ENCODE measurements at places on chromosomes 4 and X.
A peak's percentile ranks its signal among the peaks of the same experiment; 100 is the strongest.

DNA sequence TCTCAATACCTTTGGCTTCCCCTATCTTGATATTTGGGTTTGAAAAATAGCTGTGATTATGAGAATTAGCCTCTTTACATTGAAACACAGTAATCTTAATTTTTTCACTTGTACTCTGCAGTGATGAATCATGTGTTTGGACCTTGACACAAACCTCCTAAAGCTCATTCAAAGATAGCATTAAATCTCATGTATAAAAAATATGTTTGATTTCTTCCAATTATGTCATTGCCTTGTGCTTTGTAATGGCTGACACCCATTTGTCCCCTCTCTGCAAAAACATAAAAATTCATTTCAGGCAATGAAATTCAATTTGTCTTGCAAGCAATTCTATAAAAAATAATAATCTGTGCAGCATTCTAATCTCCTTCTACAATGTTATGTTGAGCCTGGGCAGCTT is 422.4 kb upstream of the BOD1L1 start:
- DNase-seq = no peak

DNA sequence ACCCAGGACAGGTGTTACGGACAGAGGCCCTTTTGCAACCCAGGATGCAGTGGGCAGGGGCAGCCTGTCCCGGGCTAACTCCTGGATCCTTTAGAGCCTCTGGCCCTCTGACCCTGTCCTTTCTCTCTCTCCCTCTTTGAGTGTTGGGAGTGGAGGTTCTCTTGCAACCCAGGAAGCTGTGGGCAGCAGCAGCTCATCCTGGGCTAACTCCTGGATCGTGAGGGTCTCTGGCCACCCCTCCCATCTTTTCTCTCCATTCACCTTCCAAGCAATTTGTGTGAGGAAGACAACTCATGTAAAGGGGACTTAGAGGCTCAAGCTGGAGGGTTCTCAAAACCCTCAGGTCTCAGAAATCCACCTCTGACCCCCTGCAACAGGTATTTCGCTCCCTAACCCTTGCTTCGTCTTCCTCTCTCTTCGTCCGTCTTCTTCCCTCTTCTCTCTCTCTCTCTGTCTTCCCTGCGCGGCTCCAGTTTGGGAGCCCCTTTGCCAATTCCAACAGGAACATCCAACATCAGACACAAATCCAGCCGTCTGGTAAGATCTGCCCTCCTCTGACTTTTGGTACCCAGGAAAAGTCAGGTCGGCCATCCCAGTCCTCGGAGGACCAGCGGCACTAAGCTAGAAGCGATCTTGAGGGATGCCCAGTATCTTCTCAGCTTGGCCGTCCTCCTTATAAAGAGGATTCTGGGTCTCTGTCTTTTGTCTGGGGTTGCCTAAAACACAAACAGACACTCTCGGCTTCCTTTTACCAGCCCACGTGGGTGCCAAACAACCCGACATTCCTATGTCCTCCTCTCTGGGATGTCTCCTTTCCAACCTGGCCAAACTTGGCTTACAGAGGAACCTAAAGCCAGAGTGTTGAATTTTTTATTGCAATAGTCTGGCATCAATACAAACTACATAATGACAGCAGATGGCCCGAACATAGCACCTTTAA is 7.9 kb downstream of the ASMTL start:
- no peak for DNase-seq

GRCh38 chr4:99190336-99190735 is 28.7 kb downstream of the ADH6 start:
- no peak for DNase-seq

GRCh38 chr4:184114431-184114830 is 103.2 kb downstream of the ENPP6 start:
- DNase-seq = no peak

DNA sequence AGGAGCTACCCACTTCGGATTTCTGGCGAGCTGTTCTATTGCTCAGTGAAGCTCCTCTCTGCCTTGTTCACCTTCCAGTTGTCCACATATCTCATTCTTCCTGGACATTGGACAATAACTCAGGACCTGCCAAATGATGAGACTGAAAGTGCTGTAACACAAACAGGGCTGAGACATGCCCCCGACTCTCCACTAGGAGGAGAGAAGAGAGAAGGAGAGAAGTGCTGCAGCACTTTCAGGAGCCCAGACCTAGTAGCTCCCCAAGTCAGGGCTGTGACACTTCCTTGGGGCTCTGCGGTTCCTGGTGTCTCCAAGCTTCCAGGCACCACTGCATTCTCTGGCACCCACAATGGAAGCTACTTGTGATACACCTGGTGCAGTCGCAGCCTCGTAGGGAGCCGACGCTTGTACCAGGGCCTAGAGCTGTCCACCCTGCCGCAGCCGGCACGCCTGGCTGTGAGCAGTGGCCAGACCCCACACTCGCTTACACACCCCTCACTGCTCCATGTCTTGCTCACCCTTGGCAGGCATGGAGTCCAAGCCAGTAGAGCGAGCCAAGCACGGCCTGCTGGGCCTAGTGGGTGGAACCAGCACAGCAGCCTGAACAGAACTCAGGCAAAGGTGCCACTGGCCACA is 234.9 kb downstream of the TECRL start:
- no peak for DNase-seq

DNA sequence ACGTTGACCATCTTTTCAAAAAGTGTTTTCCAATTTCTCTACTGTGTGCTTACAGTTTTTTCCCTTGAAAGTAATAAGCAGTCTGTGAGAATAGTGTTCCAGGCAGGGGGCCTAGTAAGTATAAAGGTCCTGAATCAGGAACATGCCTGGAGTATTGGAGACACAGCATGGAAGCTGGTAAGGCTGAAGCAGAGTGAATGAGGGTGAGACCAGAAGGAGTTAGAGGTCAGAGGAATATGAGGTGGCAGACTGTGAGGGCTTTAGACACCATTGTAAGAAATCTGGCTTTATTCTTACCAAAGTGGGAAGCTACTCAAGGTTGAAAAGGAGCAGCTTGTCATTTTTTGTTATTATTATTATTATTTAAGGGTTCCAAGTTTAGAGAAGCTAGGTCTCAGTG is 107.4 kb downstream of the CT47B1 start:
- DNase-seq = no peak

- no peak for DNase-seq
Measured at GRCh38 chr4:81510643-81511178, 39.0 kb upstream of the RASGEF1B start.

GRCh38 chr4:181976764-181977163 is 266.4 kb upstream of the TENM3 start:
- DNase-seq = no peak

DNA sequence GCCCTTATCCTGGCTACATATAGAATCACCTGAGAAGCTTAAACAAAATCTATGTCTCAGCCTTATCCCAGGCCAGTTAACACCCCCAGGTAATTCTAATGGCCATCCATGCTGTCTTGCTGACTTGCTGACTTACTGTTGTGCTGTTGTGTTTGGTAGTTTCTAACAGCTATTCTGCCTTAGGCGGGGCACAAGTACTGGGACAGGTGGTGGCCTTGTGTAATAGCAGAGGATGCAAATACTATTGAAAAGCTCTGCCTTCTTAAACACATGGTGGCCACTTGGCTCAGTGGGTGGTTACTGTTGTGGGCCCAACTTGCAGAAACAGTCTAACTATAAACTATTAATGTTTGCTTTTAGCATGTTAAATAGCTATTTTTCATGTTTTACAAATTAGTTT is 56.2 kb downstream of the CDS1 start:
- DNase-seq = no peak

DNA sequence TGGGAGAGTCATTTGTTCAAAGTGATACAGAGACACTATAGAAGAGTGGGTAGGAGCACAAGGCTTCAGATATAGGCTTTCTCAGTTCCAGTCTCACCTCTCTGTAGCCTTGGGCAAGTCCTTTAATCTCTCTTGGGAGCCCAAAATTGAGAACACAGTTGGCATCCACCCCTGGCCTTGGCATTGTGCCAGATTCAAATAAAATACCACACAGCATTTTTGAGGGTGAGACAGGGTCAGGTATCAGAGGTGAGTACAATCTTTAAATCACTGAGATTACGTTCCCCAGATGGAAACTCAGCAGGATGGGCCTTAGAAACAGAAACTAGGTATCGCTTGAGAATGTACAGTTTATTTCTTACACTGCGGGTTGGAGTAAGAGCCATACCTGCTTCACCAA is 25.2 kb upstream of the SMIM10L2A start:
- no peak for DNase-seq

DNA sequence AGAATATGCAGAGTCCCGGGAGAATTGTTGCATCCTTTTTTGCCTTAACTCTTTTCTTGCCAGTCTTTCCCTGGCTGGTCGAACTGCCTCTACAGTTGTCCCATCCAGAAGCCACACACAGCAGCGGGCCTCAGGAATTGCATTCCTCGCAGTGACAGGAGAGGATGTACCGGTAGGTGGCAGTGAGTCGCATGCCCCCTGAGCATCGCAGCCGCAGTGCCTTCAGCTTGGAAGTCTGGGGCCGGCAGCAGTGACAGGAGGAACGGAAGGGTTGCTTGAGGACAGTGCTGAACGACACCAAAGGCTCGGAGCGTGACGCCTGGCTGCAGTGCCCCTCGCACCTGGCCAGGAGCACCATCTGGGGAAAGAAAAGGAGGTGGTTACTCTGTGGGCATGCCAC is 23.5 kb downstream of the NDP start:
- peak; percentile 18 for DNase-seq

- no peak for DNase-seq
Measured at GRCh38 chr4:152348670-152349069, 187.2 kb downstream of the FBXW7 start.

DNA sequence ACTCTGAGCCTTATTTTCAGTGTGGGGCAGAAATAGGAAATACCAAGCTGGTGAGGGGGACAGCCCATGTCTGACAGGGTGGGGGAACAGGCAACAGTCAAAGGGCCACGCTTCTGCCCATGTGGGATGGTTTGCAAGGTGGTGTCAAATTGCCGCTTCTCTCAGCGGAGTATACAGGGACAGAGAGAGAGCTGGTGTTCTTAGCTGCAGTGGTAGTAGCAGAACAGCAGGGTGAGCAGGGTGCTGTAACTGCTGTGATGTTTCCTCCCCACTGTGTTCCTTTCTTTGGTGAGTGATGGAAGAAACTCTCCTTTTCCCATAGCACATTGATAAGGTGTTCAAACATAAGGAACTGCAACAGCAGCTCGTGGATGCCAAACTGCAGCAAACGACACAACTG is 37.9 kb downstream of the RBBP7 start:
- no peak for DNase-seq

GRCh38 chrX:118347736-118348135 is 1.8 kb downstream of the WDR44 start:
- peak; percentile 66 for DNase-seq

- no peak for DNase-seq
Measured at GRCh38 chr4:166422475-166422874, 549.4 kb downstream of the TLL1 start.

DNA sequence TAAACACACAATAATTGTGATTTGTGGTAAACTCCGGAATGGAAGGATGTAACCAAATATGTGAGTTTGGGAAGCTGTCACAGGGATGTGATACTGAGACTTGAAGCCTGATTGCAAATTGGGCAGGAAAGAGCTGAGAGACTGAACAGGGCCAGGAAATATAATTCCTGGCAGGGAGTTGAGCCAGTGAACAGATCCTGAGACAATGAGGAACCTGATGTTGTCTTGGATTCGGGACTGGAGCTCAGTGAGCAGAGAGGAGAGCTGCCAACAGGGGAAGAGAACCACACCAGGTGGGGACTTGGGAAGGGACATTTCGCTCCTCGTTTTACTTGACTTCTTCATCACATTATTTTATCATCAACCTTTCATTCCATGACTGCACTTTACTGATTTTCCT is 386.0 kb downstream of the TLL1 start:
- no peak for DNase-seq

GRCh38 chr4:155597933-155598451 is 68.7 kb upstream of the GUCY1A1 start:
- DNase-seq = no peak

DNA sequence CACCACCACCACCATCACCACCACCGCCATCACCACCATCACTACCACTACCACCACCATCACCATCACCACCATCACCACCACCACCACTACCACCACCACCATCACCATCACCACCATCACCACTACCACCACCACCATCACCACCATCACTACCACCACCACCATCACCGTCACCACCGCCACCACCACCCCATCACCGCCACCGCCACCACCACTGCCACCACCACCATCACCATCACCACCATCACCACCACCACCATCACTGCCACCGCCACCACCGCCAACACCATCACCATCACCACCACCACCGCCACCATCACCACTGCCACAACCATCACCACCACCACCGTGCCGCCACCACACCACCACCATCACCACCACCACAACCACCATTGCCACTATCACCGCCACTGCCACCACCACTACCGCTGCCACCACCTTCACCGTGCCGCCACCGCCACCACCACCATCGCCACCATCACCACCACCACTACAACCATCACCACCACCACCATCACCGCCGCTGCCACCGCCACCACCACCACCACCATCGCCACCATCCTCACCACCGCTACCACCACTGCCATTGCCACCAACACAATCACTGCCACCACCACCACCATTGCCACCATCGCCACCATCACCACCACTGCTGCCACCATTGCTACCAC is 1511.3 kb upstream of the AGA start:
- no peak for DNase-seq

- no peak for DNase-seq
Measured at GRCh38 chr4:72344418-72344817, 224.6 kb downstream of the ADAMTS3 start.

DNA sequence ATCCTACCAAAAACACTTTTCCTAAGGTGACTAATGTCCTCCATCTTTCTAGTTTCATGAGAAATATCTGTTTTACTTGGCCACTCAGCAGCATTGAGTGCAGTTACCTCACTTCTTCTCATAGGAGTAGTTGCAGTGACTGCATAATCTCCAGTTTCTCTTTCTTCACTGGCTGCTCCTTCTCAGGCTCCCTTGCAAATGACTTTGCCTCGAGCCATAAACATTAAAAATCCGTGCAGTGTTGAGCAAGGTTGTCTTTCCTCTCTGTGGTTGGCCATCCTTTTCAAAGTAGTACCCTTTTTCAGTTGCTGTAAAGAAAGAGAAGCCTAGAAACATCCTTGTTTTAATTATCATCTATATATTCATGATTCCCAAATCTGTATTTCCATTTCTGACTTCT is 10.2 kb upstream of the PRKG2 start:
- no peak for DNase-seq

DNA sequence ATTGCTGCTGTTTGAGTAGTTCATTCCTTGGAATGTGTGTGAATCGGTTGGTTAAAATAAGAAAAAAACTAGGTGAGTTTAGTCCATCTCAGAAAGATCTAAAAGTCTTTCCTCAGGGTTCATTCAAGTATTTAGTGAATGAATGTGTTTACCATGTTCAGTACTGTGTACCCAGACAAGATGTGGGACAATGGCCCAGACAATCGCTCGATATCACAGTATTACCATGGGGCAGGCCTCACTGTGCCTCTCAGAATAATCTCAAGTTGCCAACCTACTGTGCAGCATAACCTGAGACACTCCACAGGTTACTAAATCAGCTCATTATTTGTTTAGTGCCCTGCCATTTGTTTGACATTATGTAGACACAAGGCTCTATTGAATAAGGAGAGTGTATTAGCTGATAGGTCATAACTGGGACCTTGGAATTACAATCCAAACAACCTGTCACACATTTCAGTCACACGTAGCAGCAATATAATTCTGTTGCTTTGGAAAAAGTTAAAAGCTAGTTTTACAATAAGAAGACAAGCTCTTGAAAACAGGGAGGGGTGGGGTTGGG is 24.9 kb upstream of the AMOT start:
- no peak for DNase-seq

- DNase-seq = no peak
Measured at GRCh38 chrX:152170621-152171020, 32.2 kb upstream of the MAGEA10 start.

GRCh38 chr4:70577220-70577927 is 14.7 kb upstream of the AMBN start:
- DNase-seq = no peak

- DNase-seq = no peak
Measured at GRCh38 chrX:25003066-25003849, 12.5 kb downstream of the ARX start.
